Right lung (tissue), 10 donors: ENCODE measurements at places on chromosomes 5 and 9. TPM values are rescaled to one million over a fixed set of nuclear protein-coding genes. Genes with fewer than 3 reads are reported as not detected.

GRCh38 chr9:126147186-126147935 lies 179.3 kb upstream of the MVB12B start:
- DNase-seq = no peak

GRCh38 chr5:109614301-109614700 lies 75.4 kb upstream of the MAN2A1 start:
- DNase-seq = no peak

DNA sequence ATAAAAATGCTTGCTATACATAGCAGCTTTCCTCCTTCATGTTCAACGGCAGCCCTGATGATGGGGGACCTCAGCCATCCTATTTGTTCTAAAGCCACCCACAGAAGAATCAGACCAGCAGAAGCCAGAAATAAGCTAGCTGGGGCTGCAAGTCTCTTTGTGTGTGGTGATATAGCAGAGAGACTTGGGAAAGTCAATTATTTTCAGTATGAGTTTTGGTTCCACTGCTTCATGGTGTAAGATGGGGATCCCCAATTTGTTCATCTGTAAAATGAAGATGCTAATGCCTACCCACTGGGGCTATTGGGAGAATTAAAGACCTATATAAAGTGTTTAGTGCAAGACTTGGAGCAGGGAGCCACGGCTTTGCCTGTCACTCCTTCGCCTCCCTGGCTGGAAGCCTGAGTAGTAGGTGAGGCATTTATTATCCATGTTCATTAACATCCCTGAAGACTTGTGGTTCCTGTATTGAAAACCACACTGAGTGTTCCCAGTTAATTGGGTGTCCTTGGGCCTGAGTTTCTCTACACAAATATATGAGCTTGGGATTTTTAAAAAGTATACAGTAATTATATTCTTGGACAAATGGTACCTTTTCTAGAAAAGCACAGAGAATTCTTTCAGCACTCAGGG lies 210.1 kb upstream of the SLC24A2 start:
- DNase-seq = no peak

- no peak for DNase-seq
These were observed 1.1 kb downstream of the POLR1E start for GRCh38 chr9:37486616-37487548.

GRCh38 chr5:115842952-115843351 lies 1.2 kb downstream of the AP3S1 start:
- no peak for DNase-seq

Gene OBP2B
- not detected for polyA plus RNA-seq

Gene FBN2
- polyA plus RNA-seq = 52.2 TPM

Gene POLR1E
- 29.2 TPM for polyA plus RNA-seq

- no peak for DNase-seq
These were observed 278.3 kb upstream of the PTGER4 start for GRCh38 chr5:40401284-40402006.

- DNase-seq = no peak
These were observed 114.5 kb downstream of the UGCG start for GRCh38 chr9:112011051-112011620.

Gene EQTN
- polyA plus RNA-seq = not detected

- no peak for DNase-seq
These were observed 131.5 kb upstream of the OTULINL start for GRCh38 chr5:14450018-14450524.

DNA sequence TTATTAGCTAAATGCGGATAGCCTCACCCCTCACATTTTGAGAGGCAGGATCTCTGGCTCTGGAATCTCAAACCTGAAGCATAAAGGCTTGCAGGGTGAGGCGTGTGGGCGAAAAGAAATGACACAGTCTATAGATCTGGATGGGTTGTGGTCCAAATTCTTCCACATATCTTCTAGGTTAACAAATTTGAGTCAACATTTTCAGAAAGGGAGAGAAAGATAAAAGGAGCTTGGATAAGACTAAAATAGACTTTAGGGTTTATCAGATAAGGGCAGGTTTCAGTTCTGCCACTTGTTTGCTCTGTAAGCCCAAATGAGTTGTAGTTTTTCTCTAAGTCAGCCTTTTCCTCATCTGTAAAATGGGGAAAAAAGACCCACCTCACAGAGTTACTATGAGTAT lies 220.9 kb downstream of the TRIM32 start:
- DNase-seq = no peak
